ENCODE measurements at places on chromosomes 13 and 19. TPM values are rescaled to one million over a fixed set of nuclear protein-coding genes. Genes with fewer than 3 reads are reported as not detected.

Gene STOML3
- 0.13 TPM for total RNA-seq

Gene GNA15
- total RNA-seq: not detected

Gene CDX2
- total RNA-seq: 2.5 TPM

Gene ZNF560
- 0.69 TPM for total RNA-seq

Gene RFPL4AL1
- not detected for total RNA-seq

Gene BEST2
- not detected for total RNA-seq

Gene PGLYRP2
- not detected for total RNA-seq

Gene POSTN
- total RNA-seq: not detected

Gene MEDAG
- total RNA-seq: not detected

Gene CEACAM7
- total RNA-seq: not detected

Gene RASA3
- total RNA-seq: 17.8 TPM

Gene DMAC2
- 34.7 TPM for total RNA-seq

Gene CLEC4M
- total RNA-seq: not detected

Gene SLC44A2
- 3.1 TPM for total RNA-seq

Gene JSRP1
- total RNA-seq: 0.29 TPM

Gene BAX
- total RNA-seq: 90.3 TPM

Gene OSCAR
- total RNA-seq: not detected

Gene STAP2
- total RNA-seq: 3.1 TPM

Gene SPIB
- not detected for total RNA-seq

Gene ITGBL1
- 0.34 TPM for total RNA-seq

Gene PSG1
- not detected for total RNA-seq

Gene POU2F2
- not detected for total RNA-seq

Gene SERP2
- total RNA-seq: not detected

Gene ZNF223
- total RNA-seq: 3.9 TPM

Gene PSG7
- total RNA-seq: not detected

Gene FGF22
- 0.24 TPM for total RNA-seq

Gene RNF17
- total RNA-seq: not detected
